Smooth muscle cell of the pulmonary artery (primary cell): ENCODE measurements at places on chromosomes 5 and 9. TPM values are rescaled to one million over a fixed set of nuclear protein-coding genes. Genes with fewer than 3 reads are reported as not detected.

FYB1 gene
- 0.03 and 0.07 TPM in 2 replicates for total RNA-seq

AFAP1L1 gene
- 5.5 and 14.9 TPM in 2 replicates for total RNA-seq

IL13 gene
- total RNA-seq: not detected in 2 replicates

SV2C gene
- under 0.01 TPM in 1 of 2 replicates, not detected in the other for total RNA-seq

SPINK5 gene
- not detected in 2 replicates for total RNA-seq
